ENCODE measurements at places on chromosomes 11 and 22.

DNA sequence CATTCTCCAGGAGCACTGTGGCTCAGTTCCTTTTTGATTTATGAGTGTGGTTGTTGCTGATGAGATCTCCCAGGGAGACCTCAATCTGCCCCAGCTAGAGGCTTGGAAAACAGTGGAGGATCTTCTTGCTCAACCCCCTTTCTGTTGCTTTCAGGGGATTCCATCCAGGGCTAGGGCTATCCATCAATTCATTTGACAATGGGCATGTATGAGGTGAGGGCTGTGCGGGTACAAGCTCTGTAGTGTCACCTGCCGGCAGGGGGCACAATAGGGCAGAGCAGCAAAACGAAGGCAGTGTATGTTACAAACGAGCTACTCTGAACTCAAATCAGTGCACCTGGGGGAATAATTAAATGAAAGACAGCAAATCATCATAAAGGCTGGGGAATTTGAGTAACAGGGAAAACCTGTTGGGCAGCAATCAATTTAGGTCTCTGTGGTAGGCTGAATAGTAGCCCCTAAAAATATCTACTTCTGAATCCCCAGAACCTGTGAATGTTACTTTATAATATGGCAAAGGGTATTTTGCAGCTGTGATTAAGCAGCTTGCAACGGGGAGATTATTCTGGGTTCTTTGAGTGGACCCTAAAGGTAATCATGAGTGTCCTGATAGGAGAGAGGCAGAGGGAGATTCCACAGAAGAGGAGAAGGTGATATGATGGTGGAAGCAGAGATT lies 170.3 kb upstream of the ZBED5 start:
- DNase-seq: peak; percentile 53

DNA sequence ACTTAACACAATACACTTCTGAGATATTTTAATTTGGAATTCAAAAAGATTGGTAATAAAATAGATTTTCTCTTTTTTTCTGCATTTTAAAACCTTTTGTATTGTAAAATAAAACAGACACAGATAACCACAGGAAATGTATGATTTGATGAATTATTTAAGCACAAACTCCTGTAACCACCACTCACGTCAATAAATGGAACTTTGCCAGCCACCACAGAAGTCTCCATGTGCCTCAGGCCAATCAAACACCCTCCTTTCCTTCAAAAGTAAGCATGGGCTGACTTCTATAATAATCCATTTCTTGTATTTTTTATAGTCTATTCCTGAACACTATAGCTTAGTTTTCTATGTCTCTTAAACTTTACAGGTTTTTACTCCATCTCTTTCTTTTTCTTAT lies 721.7 kb downstream of the DLG2 start:
- peak; percentile 91 for DNase-seq

DNA sequence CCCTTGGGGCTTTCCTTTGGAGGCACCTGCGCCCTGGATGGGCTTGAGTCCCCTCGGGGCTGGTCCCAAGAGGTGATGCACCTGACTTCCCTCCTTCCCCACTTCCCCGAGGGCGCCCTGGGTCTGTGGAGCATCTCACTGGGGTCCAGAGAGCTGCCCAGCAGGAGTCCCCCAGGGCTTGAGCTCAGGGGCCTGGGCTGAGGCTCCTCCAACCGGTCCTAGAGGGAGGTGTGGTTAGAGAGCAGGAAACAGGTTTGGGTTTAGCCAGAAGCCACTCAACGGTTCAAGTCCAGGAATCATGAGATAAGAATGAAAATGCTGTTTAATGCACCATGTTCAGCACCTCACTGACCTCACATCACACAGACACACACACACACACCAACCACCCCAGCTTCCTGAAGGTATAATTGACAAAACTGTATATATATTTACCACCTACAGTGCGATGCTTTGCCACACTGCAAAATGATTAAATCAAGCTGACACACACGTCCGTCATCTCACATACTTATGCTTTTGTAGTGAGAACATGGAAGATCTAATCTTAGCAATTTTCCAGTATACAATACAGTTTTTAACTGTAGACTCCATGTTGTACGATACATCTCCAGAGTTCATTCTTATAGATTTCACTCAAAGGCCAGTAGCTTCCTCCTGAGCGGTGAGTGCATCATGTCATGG lies 628 bp upstream of the IGLL1 start:
- DNase-seq: no peak

- DNase-seq: peak; percentile 38
Measured at GRCh38 chr22:44721213-44721612, 19.2 kb downstream of the PRR5 start.

DNA sequence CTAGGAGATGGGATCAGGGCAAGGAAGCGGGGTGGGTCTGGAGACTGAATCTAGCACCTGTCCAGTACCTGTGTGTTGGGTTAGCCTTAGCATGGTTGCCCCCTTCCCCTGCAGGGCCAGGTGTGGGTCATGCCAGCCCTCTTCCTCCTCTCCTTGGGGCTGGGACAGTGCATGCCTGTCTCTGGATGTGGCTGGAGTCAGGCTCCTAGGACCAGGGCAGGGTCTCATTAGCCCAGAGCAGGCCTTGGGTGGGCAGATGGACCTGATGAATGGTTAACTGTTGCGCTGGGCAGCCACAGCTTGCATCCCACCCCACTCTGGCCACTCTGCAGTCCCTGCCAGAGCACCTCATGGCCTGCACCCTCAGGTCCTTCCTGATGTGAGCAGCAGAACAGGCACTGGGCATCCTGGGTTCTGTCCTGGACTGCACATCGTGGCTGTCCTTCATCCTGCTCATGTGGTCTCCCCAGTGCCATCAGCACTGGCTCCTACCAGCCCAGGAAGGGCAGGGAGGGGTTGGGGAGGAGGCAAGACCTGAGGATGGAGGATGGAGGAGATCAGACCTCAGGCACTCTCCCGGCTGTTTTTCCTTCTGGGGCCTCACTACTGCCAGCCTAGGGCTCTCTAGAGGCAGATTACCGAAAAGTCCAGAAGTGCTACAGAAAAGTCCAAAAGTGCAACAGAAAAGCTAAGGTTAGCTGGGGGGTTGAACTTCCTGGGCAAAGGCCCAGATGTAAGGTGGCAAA lies 12.8 kb upstream of the CHRM1 start:
- DNase-seq: no peak

DNA sequence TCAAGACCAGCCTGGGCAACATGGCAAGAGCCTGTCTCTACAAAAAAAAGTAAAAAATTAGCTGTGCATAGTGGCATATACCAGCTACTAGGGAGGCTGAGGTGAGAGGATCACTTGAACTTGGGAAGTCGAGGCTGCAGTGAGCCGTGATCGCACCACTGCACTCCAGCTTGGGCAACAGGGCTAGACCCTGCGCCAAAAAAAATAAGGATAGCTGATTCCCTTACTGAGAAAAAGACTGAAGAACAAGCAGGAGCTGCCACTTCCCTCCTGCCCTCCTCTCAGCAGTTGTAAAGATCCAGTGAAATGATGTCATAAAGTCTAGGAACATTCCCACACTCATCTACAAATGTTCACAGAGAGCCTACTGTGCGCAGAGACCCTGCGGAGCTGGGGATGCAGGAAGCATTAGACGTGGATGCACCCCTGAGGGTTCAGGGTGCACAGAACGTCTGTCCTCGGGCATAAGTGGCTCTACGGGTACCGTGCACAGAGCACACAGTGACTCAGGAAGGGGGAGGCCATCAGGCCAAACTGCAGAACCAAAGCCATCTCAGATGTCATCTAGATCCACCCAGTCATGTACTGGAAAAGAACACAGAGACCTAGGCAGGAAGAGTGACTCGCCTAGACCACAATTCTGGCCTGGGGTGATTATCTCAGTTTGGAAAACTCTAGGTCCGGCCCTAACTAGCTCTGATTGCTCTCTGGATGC lies 11.7 kb downstream of the SEC14L2 start:
- peak; percentile 69 for DNase-seq

DNA sequence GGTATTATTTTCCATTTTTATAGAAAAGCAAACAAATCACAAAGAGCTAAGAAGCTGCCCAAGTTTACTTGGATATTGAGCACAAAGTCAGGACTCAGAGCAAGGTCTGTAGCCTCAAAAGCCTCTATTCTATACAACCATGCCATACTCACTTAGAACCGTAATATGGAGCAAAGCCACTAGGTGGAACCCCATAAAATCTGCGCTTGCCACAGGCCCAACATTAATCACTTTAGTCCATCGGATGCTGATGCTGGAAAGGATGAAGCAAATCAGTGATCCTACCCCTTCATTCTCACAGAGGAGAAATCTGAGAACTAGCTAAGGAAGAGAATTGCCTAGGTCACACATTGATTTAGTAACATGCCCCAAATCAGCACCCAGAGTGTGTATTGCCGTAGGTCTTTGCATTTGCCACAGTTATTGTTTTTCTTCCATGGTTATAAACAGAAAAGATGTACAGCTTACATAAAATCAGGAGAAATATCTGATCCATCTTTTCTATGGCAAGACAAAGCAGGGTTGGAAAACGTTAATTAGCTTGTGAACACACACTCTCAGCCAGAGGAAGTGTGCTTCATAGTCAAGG lies 56.7 kb upstream of the RAB38 start:
- DNase-seq: peak; percentile 51

DNA sequence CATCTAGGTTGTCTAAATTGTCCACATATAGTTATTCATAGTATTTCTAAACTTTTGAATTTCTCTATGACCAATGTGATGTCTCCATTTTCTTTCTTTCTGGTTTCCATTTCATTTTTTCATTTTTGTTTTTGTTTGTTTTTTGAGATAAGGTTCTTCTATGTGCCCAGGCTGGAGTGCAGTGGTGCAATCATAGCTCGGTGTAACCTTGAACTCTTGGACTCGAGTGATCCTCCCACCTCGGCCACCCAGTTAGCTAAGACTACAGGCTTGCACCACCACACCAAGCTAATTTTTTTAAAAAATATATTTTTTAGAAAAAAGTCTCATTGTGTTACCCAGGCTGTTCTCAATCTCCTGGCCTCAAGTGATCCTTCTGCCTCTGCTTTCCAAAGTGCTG lies 8.2 kb downstream of the GSTT4 start:
- DNase-seq: no peak

- DNase-seq: no peak
Measured at GRCh38 chr11:31874631-31875191, 63.6 kb upstream of the PAX6 start.

DNA sequence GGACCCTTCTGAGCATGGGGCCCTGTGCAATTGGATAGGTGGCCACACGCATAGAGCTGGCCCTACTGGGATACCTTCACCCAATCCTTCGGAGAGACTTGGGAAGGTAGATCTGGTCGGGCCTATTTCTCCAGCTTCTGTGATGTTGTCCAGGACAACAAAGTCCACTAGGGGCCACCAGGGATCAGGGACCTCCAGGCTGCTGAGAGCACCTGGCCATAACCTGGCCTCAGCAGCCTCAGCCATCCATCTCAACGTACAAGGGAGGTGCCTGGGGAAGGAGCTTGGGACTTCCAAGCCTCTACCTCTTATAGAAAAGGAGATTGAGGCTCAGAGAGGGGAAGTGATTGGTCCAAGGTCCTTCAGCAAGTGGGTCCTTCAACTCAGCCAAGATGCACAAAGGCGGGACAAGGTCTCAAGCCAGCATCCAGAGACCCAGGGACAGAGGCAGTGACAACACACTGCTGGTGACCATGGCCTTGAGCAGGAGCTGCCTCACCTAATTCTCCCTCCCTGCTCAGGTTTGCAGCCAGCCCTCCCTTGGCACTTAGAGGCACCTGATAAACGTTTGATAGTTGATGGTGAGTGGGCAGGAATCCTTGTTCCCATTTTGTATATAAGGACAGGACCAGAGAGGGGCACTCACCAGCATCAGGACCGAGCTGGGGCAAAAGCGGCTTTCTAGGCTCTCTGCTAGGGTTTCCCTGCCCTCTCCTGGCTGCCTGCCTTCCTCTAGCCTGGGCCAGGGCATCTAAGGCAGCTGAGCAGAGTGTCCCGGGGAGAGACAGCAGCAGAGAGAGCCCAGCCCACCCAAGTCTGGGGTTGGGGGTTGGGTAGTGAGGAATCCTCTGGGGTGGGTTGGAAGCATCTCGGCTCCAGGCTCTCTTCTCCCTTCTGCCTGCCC lies 4.5 kb downstream of the RAC2 start:
- DNase-seq: no peak

- no peak for DNase-seq
Measured at GRCh38 chr11:102598272-102598671, 26.9 kb downstream of the MMP20 start.

DNA sequence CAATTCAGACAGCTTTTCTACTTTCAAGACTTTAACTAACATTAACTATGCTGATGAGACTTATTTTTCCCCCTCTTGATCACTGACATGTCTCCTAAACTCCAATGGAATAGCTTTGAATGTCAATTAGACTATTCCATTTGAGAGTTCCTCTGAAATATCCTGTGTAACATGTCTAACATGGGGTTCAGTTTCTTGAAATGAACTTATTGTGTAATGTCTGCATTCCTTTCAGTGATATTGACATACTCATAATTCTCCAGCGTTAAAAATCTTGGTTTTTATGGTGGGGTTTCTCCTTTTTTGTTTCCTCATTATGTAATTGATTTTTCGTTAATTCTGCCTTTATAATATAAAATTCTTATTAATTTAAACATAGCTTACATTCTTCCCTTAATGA lies 37.7 kb upstream of the SPTBN2 start:
- peak; percentile 58 for DNase-seq

DNA sequence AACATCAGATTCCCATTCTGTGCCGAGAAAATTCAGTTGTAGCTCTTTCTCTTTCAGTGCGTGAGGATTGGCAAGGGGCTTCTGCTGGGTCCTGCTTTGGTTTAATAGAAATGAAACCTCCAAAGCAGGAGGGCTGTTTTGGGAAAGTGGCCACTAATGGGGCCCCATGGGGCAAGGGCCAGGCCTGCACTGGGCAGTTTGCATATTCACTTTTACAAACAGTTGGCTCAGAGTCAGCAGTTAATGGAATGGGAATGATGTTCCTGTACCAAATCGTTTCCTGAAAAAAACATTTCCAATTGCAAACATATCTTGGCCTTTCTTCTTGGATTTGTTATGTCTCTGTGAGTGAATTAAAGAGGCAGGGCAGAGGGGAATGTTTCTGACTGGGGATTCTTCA lies 92.1 kb downstream of the PARVA start:
- no peak for DNase-seq

DNA sequence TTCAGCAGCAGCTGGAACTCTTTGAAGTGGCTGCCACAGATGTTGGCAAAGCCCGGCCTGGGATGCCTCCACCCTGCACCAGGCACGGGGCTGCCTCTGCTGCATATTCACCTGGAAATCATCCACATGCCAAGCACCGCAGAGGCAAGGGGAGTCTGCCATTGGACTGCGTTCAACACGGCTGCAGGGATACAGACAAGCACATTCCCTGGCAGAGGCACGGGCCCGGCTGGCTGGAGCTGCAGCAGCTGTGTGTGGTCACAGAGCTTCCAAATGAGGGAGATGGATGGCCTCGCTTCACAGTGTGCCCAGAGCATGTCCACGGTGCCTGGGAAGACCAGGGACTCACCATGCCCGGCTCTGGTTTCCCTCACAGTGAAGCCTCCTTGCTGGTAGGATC lies 1378.9 kb downstream of the TBC1D22A start:
- DNase-seq: no peak

GRCh38 chr11:10561947-10562346 lies 6.5 kb downstream of the LYVE1 start:
- DNase-seq: no peak

DNA sequence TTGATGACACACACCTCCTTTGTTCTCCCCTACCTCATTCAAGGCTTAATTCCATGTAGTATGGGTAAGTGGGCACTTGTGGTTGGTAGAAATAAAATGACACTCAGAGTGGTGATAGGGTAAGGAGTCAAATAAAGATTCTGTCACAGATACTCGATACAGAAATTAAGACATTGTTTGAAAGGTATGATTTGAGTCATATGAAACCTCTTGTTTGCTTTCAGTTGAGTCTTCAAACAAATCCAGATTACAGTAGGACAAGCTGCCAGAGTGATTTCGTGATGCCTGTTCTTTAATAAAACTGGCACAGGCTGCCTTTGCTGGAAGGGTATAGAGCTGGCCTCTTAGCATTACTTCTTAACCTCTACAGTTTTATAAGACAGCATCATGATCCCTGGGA lies 182.4 kb downstream of the SPON1 start:
- DNase-seq: no peak

Data from iris pigment epithelial cell (primary cell).